ENCODE measurements at places on chromosomes 2 and 18.

DNA sequence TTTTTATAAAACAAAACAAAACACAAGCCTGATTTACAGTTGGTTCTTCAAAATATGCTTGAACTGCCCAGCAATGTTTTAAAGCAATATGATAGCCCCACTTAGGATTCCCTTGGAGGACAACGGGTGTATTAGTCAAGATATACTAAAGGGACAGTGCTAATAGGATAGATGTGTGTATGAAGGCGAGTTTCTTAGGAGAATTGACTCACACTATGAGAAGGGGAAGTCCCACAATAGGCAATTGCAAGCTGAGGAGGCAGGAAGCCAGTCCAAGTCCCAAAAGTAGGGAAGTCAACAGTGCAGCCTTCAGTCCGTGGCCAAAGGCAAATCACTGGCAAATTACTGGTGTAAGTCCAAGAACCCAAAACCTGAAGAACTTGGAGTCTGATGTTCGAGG is 167.9 kb downstream of the CBLN2 start:
- DNase-seq, result no peak

GRCh38 chr2:203476881-203477280 is 58.2 kb downstream of the RAPH1 start:
- DNase-seq, result no peak

GRCh38 chr2:155070489-155070888 is 372.0 kb downstream of the KCNJ3 start:
- no peak for DNase-seq

- DNase-seq, result no peak
Observed at GRCh38 chr18:5388896-5389295, 93.4 kb upstream of the ZBTB14 start.

- DNase-seq, result no peak
Observed at GRCh38 chr2:26184121-26184520, 11.2 kb downstream of the GAREM2 start.
